ENCODE measurements at places on chromosomes 12 and 14.

GRCh38 chr12:123131291-123131832 lies 19.5 kb downstream of the PITPNM2 start:
- DNase-seq: no peak

DNA sequence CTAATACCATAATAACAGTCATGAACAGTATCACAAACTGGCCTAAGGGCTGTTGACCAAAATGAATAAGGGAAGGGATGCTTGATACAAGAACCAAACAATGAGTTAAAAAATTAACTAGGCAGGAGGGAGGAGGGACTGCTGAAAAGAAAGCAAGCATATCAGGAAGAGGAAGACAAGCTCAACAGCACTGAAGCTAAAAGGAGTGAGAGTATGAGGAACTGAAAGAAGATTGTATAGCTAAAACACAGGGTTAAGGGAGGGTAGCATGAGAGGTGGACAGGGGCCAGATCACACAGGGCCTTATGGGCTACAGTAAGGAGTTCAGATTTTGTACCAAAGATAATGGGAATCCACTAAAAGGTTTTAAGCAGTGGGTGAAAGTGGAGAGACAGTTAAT lies 34.1 kb downstream of the ITGA7 start:
- peak; percentile 74 for DNase-seq

DNA sequence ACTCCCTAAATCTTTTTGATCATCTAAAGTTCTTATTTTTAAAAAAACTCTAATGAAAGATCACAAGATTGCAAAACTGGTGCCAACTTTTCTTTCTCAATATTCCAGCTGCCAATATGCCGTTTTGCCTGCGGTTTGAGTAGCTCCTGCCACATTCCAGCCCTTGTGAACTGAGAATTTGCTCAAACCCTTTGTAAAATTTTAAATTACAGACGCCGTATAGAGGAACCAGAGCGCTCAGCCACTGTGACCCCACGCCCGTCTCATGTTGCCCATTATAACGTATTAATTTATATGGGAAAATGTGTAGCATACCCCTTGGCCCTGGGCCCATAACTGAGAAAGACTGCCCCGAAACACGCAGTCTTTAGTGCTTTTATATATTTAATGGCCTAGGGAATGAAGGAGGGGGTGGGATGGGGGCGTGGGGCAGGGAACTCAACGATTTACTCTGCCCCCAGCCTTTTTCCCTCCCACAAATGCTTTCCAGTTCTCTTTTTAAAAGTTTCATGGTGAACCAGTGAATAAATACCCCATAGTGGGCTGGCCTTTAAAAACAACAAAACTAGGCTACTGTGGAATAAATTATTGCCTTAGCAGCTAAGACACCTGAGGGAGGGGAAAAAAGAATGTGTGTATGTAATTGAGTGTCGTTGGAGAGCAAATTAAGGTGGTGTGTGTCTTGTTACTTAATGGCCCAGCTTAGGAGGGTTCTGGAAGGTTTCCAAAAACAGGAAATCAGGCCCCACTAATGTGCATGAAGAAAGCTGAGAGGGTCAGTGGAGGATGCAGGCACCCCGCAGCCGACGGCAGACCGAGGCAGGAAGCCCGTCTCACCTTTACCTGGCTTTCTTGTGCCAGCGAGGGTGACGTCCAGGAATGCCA lies 45.7 kb upstream of the RFLNA start:
- DNase-seq: no peak

- no peak for DNase-seq
These were observed 41.6 kb downstream of the RNF34 start for GRCh38 chr12:121441555-121441954.

DNA sequence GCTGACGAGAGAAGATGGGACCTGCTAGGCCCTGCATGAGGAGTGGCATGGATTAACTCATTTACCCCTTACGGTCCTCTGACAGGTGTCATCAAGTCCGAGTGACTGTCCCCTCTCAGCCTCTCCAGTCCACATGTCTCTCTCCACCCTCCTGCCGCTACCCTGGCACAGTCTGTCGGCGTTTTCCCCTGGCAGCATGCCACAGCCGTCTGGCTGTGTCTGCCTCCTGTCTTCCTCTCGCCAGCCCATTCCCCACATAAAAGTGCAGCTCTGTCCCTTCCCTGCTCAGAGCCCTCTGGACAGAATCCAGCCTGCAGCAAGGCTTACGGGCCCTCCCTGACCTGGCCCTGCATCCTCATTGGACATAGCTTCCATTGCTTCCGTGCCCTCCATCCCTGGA lies 45.6 kb downstream of the UBE3B start:
- DNase-seq: no peak

DNA sequence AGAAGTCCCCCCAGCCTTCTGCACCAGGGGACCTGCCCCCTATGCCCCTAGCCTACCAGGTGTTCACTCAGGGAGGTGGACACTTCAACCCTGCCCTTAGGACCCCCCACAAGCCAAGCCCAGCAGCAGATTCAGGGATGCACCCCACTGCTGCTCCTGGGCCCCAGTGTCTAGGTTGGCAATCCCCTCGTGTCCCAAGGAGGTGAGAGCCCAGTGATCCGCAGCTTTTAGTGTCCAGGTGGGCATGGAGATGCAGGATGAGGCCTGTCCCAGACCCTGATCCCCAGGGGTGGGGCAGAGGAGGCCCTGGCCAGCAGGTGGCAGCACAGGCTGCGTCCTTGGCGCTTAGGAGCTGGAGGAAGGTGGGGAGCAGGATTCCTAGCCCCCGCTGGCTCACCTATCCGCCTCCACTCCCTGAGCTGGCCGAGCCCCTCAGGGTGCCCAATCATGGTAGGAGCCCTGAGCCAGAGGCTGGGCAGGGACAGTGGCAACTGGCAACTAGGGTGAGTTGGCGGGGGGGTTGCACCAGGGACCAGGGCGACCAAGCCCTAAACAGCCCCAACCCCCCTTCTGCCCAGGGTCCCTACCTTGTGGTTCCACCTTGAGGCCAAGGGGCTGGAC lies 4.1 kb downstream of the CKB start:
- DNase-seq: no peak

DNA sequence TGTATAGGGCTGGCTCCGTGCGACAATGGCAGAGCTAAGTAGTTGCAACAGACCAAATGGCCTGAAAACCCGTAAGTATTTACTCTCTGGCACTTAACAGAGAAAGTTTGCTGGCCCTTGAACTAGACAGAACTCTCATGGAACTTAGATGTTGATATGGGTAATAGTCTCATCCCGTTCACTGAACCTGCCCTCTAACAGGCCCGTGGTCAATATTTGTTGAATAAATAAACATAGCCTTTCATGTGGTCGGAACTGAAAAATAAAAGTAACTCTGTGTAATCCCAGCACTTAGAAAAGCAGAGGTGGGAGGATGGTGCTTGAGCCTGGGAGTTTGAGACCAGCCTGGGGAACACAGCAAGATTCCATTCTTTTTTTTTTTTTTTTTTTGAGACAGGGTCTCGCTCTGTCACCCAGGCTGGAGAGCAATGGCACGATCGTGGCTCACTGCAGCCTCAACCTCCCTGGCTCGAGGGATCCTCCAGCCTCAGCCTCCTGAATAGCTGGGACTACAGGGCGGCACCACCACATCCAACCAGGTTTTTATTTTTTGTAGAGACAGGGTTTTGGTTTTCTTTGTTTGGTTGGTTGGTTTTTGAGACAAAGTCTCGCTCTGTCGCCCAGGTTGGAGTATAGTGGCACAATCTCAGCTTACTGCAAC lies 29.7 kb downstream of the KDM2B start:
- DNase-seq: no peak

DNA sequence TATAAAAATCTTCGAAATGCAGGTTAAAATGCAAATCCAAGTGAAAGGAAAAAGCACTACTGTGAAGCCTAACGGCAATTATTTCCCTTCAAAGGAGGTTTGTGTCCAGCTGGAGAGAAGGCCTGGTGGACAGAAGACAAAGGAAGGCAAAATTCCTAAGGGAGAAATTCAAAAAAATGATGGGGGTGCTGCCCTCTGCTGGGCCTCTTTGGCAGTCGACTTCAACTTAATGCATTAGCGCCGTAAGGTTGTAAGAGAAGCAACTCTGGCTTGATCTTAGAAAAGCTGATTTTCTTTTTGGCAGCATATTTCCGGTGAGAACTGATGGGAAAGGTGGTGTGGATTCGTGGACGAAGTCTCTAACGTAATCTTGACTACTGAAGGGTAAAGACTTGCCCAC lies 34.3 kb upstream of the CHFR start:
- no peak for DNase-seq

DNA sequence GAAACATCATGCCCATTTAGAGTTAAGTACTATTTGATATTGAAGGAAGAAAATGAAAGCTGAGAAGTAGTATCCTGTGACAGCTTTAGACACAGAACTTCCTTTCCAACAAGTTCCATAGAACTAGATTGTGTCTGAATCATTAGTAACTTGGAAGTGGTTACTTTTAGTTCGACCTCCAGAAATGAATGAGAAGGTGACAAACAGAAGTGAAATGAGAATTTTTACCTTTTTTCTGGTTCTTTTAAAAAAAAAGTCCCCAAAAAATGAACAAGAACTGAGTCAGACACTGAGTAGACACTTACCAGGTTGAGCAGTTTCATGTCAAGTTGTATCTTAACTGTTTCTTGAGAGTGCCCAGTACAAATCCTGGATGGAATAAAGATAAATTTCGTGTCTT lies 3.0 kb downstream of the ATP6V0A2 start:
- no peak for DNase-seq

GRCh38 chr14:68891851-68892660 lies 87.0 kb downstream of the ACTN1 start:
- no peak for DNase-seq

- no peak for DNase-seq
These were observed 120.7 kb downstream of the GPHN start for GRCh38 chr14:66628636-66629035.

Measured in SIG-M5 (cell line).